ENCODE measurements at places on chromosomes 5 and 9. TPM values are rescaled to one million over a fixed set of nuclear protein-coding genes. Genes with fewer than 3 reads are reported as not detected.

DNA sequence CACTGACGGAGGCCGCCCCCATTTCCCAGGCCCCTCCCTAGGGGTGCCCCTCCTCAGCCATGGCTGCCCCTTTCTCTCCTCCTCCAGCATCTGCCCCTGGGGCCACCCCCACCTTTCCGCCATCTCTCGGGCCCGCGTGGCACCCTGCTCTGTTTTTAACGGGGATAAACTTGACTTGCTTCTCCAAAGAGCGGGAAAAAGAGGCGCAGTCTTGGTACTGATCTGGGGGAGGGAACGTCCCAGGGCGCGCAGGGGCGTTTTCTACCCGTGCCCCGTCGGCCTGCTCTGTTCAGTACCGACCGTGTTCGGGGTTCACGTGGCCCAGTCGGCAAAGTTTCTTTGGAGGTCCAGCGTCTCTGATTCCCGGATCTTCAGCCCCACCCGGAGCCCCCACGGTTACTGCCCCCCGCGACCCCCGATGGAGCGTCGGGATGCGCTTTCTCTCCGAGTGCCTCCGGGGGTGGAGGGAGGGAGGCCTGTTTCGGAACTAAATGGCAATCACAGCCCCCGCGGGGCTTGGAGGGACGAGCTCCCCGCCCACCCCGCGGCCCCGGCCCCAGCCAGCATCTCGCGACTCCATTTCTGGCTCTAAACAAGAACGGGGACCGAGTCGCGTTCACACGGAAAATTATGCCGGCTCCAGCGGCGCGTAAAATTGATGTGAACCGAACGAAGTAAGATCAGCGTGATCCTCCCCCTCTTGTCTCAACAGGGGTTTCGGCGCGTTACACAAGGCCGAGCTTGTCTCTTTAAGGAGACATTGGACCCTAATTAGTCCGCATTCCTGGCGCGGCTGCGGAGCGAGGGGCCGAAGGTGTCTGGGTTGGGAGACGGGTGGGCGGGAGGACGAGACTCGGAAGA is 1.1 kb upstream of the TLE4 start:
- no peak for DNase-seq

PCDHA6 gene
- total RNA-seq = not detected

GRCh38 chr5:140319833-140320232 is 16.9 kb upstream of the PFDN1 start:
- no peak for DNase-seq

- DNase-seq = no peak
Measured at GRCh38 chr5:167934551-167934971, 356.9 kb upstream of the WWC1 start.

FBXL7 gene
- total RNA-seq = 3.9 TPM

DNA sequence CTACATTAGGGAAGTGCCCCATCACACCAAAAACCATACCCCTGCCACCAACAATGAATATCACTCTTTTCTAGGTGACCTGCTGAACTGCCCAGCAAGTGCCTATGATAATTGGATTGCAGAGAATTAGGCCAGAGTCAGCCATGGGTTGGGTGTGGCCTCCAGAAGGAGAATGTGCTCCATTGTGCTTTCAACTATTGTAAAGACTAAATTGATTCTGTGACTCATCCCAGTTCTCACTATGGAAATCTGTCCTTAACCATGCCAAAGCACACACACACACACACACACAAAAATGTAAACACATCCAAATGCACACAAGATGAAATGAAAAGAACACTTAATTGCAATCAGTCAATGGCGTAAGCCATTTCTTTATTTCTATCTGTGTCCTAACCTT is 25.7 kb downstream of the DRD1 start:
- DNase-seq = no peak

DNA sequence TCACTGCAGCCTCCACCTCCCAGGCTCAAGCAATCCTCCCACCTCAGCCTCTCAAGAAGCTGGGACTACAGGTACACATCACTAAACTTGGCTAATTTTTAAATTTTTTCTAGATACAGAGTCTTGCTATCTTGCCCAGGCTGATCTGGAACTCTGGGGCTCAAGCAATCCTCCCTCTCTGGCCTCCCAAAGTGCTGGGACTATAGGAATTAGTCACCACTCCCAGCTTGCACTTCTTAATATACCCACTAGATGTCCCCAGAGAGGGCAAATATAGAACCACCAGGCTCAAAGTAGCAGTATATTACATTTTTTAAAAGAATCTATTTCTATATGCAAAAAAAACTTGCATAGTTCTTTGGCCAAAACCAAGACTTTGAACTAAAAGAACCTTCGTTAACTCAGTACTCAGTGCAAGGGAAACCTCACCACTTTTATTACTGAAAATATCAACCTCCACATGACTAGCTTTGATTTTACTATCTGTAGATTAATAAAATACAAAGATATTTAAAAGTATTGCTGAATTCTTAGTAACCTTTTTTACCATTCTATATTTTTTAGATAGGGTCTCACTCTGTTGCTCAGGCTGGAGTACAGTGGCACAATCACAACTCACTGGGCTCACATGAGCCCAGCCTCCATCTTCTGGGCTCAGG is 25.8 kb upstream of the HSD17B3 start:
- DNase-seq = peak; percentile 66

DNA sequence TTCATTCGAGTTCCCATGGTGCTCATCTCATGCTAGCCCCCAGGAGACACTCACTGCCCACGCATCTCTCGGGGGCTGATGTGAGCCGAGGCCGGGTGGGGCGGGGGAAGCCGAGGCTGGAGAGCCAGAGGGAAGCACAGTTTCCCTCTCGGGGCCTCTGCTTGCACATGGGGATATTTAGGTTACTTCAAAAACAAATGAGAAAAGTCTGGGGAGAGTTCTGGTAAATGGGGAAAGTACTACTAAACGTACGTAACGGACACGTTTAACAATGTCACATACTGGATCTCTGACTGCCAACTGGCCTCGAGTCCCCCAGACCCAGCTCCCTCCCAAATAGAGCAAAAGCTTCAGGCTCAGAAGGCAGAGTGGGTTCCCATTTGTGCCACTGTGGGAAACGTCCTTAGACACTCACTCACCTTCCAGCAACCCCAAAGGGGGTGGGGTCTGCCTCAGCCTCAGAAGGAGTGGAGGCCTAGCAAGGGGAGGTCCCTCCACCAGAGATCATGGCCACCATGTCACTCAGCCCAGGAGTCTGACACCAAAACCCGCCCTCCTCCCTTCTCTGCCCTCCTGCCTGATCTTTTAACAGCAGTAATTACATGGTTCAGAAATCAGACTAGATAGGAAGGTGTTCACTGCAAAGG is 33.8 kb upstream of the NTNG2 start:
- DNase-seq = no peak

NTRK2 gene
- 0.06 TPM for total RNA-seq

CCL21 gene
- not detected for total RNA-seq

CCL28 gene
- total RNA-seq = not detected

DNA sequence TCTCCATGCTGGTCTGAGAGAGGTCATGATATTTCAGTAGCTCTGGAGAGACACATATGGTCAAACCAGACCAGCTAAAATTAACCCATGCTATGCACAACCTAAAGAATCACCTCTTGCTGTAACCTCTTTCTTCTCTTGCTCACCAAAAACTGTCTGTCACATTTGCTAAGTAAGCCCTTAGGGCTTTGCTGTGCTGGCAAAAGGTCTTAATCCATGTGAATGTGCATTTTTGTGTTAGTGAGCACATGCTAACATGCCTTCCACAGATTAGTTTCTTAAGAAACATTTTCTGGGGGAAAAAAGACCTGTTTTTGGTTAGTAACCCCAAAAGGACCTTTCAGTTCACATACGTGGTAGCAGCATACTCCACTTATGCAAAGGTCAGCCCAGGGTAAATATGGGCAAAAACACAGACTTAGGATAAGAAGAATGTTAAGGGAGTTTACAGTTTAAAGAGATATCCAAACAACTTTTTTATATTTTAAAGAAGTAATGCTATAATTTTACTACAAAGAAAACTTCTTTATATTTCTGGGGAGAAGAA is 124.2 kb upstream of the CCDC152 start:
- DNase-seq = no peak

TMEM215 gene
- total RNA-seq = not detected

- no peak for DNase-seq
Measured at GRCh38 chr9:37776328-37776727, 8.5 kb downstream of the EXOSC3 start.
